ENCODE measurements at places on chromosomes 7 and 10. TPM values are rescaled to one million over a fixed set of nuclear protein-coding genes. Genes with fewer than 3 reads are reported as not detected.

INSIG1 gene
- polyA plus RNA-seq = 27.0 TPM

MPP7 gene
- not detected for polyA plus RNA-seq

CASP2 gene
- polyA plus RNA-seq = 34.9 TPM

DNA sequence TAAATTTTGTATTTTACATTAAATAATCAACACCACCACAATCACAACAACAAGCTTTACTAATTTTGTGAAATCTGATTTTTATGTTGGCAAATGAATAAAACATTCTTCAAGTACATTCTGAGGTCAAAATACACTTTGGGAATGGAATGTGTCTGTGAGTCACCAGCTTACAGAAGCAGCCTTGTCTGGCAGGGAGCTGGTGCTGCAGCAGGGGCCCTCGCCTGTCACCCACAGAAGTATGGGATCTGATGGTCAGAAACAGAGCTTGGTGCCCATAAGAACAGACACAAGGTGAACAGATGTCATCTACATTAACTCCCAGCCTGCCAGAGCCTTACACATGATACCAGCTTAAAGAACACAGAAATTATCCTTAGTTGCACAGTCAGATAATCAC lies 496.9 kb downstream of the CCSER2 start:
- DNase-seq = no peak

DNA sequence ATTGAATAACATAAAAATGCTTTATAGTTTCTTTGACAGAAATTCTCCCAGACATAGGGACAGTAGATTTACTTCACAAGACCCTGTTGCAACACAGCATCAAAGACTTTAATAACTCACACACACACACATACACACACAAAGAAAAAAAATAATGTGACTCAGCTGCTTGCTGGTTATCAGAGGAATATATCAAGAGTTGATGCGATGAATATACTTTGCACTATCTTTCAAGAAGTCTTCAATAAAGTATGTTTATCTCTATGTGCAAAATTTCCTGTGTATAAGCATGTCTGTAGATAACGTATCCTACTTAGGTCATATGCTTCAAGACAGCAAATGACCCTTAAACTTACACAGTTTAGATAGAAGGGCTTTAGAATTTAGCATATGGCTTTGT lies 243.1 kb downstream of the ARL4A start:
- DNase-seq = no peak

- no peak for DNase-seq
Observed at GRCh38 chr10:63481815-63482421, 16.1 kb upstream of the JMJD1C start.

DNA sequence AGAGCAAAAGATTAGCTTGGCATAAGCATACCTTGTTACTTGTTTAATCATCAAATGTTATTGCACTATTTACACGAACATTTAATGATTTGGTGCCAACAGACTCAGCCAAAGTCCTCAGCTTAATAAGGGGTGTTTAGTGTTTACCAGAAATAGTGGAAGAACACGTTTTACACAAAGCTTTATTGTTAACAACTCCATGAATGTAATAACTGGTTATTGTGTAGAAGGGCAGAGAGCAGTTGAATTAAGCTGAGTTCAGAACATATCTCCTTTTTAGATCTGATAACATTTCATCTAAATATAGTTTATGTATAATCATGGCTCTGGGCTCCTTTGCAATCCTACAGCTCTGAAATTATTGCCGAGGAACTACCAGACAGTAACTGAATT lies 99.1 kb downstream of the CABCOCO1 start:
- no peak for DNase-seq

- DNase-seq = peak; percentile 38
Observed at GRCh38 chr7:435630-436366, 83.8 kb downstream of the PDGFA start.

GRCh38 chr7:72493850-72494661 lies 81.9 kb upstream of the CALN1 start:
- peak; percentile 57 for DNase-seq

- no peak for DNase-seq
Observed at GRCh38 chr10:96619120-96619519, 32.3 kb upstream of the TM9SF3 start.

DNA sequence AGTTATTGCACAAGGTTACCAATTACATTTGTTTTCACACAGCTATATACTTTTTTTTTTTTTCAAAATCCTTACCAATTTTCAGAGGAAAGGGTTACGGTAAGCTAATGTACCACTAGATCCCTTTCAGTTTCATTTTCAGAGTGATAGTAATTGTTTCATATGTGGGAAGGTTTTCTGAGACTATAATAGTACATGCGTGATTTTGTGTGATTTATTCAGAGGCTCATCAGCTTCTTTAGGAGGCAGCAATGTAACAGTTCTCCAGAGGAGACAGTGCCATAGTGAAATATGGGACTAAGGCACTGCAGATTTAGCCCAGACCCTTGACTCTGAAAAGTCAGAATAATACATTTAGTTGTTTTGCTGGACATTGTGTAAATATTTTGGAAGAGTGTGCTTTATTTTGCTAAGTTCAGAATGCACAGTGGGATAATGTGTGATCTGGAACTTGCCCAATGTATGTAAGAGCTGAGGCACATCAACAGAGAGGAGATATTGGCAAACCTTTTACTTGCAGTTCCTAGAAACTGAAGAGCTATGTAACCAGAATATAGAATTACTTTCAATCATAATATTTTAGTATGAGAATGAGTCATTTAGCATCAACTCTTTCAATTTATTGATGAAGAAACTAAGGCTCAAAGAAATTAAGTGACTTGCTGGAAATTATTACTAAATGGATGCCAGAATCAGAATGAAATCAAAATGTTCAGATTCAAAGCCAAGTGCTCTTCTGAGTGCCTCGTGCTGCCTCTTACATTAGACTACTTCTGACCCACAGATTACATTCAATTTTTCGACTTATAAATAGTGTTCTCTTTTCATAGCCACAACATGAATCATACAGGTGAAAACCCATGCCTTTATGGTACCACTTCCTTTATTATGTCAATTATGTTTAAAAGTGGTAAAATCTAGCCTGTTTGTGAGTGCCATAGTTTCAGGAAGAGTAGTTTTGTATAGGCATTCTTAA lies 207.7 kb upstream of the TEX47 start:
- DNase-seq = peak; percentile 38

GRCh38 chr7:158004123-158004490 lies 583.5 kb downstream of the PTPRN2 start:
- no peak for DNase-seq

GRCh38 chr10:11050301-11051287 lies 32.9 kb downstream of the CELF2 start:
- no peak for DNase-seq

DNA sequence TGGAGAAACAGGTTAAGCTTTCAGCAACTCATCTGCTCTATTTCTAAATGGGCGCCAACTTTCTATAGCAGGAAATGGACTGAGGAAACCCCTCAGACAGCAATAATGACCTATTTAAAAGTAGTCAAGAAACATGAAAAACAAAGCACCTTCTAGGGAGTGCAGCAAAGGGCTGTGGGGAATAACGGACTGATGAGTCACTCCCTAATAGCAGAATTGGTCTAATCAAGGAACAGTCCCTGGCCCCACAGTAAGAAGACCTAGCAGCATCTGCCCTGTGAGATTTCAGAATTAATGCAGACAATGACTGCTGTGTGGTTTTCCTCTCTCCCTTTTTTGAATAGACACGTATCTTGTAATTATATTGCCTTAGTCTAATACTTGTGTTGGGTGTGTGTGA lies 602.9 kb downstream of the IPMK start:
- no peak for DNase-seq

GRCh38 chr10:114821915-114822443 lies 399 bp downstream of the FHIP2A start:
- DNase-seq = peak; percentile 50

- peak; percentile 82 for DNase-seq
Observed at GRCh38 chr10:26697163-26697921, at the start of gene PDSS1. TSS of gene PDSS1 (plus strand) at chr10:26697701. CDS start at chr10:26697712, 11 bp downstream.

DNA sequence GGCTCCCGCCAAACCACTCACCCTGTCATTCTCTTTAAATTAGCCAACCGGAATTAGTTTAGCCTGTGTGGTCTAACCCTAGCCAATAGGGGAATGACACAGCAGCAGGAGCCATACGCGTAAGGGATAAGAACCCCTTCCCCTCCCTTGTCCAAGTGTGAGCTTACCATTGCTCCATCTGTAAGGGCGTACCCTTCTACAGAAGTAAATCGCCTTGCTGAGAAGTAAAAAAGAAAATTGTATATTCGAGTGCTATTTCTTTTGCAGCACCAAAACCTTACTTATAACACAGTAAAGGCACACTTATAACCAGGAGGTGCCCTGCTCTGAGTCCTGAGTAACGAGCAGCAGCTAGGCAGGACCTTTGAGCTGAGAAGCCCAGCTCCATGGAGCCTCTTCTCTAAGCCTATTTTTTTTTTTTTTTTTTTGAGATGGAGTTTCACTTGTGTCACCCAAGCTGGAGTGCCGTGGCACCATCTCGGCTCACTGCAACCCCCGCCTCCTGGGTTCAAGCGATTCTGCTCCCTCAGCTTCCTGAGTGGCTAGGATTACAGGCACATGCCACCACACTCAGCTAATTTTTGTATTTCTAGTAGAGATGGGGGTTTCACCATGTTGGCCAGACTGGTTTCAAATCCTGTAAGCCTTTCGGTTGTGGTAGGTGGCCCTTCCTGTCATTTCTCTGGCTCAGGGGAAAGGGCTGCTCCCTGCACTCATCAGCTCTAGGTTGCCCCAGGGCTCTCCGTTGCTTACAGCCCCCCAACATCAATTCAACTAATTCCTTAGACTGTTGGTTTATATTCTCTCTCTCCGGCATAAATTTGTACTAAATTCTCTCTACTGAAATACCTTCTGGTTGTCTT lies 73.3 kb downstream of the NSUN6 start:
- no peak for DNase-seq

GRCh38 chr7:145665499-145666258 lies 450.9 kb upstream of the CNTNAP2 start:
- no peak for DNase-seq

DNA sequence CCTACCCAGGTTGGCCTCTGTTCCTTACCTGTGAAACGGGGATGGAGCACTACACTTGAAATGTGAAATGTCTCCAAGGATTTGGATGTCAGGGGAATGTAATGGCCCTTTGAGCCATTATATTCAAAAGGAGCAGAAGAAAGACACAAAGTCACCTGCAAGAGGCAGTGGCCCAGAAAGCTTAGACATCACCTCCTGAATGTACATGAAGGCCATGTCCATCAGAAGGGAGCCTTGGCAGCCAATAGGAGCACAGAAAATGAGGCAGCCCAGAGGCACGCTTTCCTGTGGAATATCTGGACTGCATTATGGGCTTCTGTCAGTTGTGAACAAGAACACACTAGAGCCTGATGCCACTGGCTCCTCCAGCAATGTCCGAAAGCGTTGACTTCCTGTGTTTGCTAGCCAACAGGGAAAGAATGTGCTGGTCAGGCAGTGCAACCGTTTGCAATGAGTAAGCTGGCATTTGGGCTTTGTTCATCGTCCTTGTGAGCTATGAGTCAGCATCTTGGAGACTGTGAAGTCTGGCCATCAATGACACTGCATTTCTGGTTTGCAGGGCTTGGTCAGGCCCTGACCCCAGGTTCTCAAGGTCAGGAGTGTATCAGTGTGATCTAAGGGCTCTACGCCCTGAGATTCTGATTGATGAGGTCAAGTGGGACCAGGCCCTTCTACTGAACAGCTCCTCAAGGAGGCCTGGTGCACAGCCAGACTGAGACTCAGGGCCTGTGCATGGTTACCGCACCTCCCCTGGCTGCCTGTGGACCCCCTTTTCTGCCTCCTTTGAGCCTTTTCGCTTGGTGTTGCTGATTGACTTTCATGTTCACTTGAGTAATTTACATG lies 222.4 kb downstream of the RPS24 start:
- DNase-seq = no peak

DNA sequence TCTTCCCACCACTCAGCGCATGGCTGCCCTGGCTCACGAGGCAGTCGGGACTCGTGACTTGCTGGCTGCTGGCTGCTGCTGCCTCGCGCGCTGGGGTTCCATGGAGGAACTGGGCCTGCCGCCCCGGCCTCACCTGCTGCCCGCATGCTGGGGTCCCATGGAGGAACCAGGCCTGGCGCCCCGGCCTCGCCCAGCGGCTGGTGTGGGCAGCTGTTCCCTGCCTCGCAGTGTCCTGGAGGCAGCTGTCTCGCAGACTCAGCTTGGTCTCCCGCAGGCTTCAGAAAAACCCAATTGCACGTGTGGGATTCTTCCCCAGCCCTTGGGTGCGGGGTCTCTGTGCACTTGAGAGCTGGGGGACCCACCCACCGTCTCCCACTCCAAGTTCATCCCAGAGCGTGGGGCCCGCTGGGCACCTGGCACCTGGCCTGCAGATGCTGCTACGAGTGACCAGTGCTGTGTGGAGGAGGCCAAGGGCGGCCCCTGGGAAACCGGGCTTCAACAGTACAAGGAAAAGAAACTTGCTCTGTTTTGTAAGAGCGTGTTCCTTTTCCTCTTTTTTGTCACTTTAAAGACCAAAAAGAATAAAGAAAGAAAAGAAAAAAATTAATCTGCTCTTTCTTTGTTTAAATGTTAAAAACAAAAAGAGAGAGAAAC lies 20.4 kb downstream of the PWWP2B start:
- DNase-seq = no peak

DNA sequence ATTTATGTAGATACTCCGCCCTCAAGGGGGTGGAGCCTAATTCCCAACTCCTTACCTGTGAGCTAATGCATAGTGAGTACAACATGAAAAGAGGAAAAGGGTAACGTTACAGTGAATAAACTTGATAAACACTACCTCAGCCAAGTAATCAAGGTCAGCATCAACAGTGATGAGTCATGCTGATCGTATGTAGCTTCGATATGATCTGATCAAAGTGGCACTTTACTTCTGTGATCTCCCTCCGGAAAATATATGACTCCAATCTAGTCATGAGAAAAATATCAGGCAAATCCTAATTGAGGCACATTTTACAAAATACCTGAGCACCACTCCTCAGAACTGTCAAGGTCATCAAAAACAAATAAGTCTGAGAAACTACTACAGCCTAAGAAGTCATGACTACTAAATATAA lies 70.4 kb downstream of the VTI1A start:
- no peak for DNase-seq

- peak; percentile 72 for DNase-seq
Observed at GRCh38 chr10:71569775-71570588, 149.6 kb downstream of the C10orf105 start.

GRCh38 chr10:19922236-19922963 lies 106.2 kb downstream of the PLXDC2 start:
- DNase-seq = peak; percentile 60

DNA sequence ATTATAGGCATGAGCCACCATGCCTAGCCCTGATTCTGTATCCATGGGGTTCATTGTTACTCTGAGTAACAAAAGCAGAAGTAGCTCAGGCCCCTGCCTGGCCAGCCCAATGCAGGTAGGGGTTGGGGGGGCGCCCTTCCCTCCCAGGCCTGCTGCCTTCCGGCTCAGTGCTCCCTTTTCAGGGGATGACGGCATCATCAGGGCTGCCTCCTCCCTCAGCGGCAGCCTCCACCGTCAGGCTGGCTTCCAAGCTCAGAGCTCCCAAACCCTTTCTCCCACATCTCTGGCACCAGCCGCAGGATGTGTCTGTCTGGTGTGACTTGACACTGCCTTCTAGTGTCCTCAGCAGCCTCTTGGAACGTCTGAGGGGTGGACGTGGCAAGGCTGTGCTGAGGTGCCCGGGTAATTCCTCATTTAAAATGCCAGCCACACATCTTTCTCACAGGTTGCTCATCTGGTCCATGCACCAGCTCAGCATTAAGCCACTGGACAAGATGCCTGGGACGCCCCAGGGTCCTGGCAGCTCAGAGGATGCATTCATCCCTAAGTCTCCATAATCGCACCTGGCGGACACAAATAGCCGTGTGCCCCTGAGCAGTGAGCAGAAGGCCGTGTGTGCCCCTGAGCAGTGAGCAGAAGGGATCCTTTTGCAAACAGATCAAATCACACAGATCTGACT lies 38.2 kb downstream of the PAPOLB start:
- DNase-seq = no peak
